Stimulated activated CD4-positive, alpha-beta T cell treated with anti-CD3 and anti-CD28 coated beads, Interleukin-1b, Interleukin-23, amount 100 ng/mL, for 4 hours (primary cell): ENCODE measurements at places on chromosomes 11 and 22.

DNA sequence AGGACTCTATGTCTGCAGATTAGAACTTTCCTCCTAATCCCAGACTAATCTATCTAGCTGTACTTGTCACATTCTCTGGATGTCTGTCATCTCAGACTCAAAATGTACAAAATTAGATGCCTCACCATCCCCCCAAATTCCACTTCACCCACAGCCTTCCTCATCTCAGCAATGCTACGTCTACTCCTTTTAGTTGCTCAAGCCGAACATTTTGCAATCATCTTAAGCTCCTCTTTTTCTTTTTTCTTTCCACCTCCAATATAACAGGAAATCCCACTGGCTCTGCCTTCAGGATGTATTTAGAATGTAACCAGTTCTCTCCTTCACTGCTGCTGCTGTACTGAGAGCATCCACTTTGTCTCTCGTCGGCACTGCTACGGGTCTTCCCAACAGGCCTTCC, 1091.8 kb downstream of the TBC1D22A start:
- no peak for DNase-seq

DNA sequence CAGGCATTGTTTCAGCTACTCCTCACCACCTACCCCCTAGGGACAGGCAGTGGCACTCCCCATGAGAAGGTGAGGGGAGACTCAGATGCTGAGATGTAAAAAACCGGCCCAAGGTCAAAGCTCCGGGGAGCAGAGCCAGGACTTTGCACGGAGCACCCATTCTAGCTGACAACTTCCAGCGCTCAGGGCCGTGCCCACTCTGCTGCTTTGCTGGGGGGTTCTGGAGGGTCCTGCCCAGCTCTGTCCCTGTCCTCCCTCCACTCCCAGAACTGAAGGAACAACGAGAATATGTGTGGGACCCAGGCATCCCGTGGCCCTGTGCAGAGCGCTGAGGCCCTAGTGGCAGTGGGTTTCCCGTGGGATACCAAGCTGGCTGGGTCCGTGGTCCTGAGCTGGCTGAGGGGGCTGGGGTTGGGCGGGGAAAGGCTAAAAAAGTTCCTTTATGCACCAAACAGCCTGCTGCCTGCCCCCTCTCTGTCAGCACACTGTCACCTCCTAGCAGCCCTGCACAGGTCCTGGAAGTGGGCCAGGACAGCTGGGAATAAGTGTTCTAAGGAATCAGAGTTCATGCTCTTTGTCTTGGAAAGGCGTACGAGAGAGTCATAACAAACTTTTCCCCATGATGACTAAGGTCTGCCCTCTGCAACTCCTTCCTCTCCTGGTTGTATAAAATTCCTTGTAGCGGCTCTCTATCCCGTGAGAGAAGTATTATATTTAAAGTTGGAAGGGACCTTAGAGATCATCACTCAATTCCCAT, 1.9 kb downstream of the MS4A10 start:
- DNase-seq: no peak

GRCh38 chr11:57474803-57475115, 14.4 kb downstream of the RTN4RL2 start:
- no peak for DNase-seq

- no peak for DNase-seq
These were observed 600.1 kb downstream of the INSC start for GRCh38 chr11:15714641-15715399.
